Activated T-helper 1 cell treated with anti-CD3 and anti-CD28 coated beads, Interleukin-2, amount 50 U/mL, for 16 hours (primary cell): ENCODE measurements at places on chromosomes 5 and 9.

GRCh38 chr5:40271476-40271875, 408.2 kb upstream of the PTGER4 start:
- no peak for DNase-seq

DNA sequence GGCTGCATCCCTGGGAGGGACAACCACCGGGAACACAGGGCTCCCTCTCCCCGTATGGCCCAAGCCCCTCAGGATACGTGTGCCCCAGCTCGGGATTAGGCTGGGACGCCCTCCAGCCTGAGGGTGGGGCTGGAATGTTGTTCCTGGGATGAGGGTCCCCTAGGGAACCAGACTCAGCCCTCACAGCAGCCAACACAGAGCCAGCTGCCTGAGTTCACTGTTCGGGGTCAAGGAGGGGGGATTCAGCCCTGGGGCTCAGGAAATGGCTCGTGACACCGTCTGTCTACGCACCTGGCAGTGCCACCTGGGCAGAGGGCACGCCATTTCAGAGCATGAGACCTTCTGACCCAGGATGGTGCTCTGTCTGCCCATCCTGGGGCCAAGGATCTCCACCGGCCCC, 8.9 kb downstream of the RNF44 start:
- DNase-seq = no peak

GRCh38 chr9:72734631-72735030, 213.2 kb downstream of the TMC1 start:
- no peak for DNase-seq

DNA sequence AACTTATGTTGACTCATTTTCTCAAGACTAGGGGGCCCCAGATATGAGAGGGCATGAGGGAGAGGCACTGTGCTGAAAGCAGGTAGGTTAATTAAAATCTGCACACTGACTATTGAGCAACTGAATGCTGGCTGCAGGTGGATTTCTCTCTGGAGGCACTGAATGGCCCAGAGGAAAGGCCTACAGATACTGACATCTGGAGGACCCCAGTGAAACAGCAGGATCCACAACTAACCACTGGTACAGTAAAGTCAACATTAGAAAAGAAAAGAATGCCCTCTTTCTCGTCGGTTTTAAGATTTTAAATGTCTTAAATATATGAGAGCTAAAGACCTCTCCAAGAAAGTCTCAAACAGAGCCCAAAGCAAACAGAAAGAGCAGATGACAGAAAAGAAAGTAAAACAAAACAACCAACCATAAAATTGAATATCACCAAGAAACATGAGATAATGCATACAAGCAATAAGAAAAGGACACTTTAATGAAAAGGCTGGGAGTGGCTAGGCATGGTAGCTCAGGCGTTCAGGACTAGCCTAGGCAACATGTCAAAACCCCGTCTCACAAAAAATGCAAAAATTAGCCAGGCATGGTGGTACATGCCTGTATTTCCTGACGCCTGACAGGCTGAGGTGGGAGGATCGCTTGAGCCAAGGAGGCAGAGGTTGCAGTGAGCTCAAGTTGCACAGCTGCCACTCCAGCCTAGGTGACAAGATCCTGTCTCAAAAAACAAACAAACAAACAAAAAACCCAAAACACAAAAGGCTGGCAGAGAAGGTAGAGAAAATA, 43.3 kb downstream of the PUM3 start:
- DNase-seq = no peak

- DNase-seq = no peak
These were observed 16.6 kb upstream of the MEGF9 start for GRCh38 chr9:120730654-120731514.

DNA sequence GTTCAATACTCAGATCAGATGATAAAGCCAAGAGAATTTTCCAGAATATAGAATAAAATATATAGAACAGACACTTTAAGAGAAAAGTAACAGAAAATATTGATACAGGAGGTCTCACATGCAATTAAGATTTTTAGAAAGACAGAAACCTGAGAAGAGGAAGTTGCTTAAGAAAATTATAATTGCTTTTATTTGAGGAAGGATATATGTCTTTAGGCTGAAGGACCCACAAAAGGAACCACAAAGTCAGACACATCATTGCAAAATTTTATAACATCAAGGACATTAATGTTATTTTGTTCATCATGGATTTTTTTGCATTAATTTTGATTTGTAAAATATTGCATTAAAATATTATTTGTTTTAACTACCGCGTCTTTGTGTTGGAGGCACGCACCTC, 141.5 kb downstream of the FSTL4 start:
- no peak for DNase-seq

- no peak for DNase-seq
These were observed 328.0 kb downstream of the PDE4D start for GRCh38 chr5:59565551-59565950.

GRCh38 chr5:10310066-10310779, 2.5 kb upstream of the CMBL start:
- DNase-seq = no peak

DNA sequence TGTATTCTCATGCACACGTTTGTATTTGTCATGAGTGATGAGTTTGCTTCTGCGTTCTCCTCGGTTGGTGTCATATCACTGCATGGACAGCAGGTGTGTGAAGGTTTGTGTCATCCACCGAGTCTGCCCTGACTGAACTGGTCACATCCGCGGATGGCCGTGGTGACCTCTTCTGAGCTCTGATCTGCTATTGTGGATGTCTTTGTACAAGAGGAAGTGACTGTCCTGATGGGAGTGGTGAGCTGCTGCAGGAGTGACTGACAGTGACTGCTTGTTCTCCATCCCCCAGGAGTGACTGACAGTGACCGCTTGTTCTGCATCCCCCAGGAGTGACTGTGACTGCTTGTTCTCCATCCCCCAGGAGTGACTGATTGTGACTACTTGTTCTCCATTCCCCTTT, 69.9 kb downstream of the EHMT1 start:
- DNase-seq = no peak

GRCh38 chr9:118985851-118986250, 383.4 kb downstream of the BRINP1 start:
- no peak for DNase-seq

- DNase-seq = no peak
These were observed 23.6 kb upstream of the SLC6A3 start for GRCh38 chr5:1468629-1469527.

GRCh38 chr5:57642066-57642465, 159.5 kb upstream of the ACTBL2 start:
- no peak for DNase-seq

DNA sequence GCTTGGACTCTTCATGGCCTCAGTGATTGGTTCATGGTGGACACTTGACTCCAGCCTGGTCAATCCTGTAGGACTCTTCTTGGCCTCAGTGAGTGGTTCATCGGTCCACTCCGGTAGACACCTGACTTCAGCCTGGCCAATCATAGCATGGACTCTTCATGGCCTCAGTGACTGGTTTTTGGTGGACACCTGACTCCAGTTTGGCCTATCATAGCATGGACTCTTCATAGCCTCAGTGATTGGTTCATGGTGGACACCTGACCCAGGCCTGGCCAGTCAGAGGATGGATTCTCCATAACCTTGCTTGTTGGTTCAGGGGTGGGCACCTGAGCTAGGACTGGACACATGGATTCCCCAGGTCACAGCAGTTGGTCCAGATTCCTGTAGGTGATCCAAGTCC, 106.0 kb upstream of the ERCC6L2 start:
- DNase-seq = no peak

- DNase-seq = no peak
These were observed 2.4 kb downstream of the WNK2 start for GRCh38 chr9:93186215-93186945.

DNA sequence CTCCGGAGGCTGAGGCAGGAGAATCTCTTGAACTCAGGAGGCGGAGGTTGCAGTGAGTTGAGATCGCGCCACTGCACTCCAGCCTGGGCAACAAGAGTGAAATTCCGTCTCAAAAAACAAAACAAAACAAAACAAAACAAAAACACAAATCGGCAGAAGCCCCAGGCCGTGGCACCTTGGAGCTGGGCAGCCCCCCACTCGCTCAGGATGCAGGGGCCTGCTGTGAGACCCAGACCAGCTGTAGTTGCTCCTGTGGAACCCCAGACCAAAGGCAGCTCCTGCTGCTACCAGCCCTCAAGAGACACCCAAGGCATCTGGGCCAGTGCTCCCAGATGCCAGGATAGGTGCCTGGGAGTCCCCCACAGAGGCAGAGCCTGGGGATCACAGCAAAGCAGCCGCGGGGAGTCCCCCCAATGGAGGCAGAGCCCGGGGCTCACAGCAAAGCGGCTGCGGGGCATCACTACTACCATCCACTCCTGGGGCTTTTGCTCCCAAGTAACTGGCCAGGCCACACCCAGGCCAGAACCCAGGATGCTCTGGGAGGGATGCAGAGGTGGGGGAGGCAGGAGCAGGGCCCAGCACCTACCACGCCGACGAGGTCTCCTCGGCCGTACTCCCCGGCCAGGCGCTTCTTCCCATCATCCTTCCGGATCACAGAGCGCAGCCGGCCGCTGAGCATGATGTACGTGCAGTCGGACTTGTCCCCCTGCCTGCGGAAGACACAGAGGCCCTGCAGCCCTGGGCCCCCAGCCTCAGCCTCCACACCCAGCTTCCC, 37.7 kb upstream of the NSMF start:
- DNase-seq = no peak

DNA sequence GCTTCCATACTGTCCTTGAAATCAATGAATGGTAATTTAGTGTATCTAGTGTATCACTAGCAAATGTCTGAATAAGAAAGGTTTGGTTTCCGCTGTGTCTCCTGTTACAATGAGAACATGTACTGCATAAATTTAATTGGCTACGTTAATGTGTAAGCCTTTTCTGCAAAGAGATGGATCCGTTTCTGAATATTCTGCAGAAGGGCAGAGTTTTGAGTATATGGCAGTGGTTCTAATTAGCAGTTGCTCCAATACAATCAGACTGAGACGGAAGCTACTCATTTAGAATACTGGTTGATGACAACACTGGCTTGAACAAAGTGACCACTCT, 555 bp upstream of the PCDHGC4 start:
- DNase-seq = no peak

DNA sequence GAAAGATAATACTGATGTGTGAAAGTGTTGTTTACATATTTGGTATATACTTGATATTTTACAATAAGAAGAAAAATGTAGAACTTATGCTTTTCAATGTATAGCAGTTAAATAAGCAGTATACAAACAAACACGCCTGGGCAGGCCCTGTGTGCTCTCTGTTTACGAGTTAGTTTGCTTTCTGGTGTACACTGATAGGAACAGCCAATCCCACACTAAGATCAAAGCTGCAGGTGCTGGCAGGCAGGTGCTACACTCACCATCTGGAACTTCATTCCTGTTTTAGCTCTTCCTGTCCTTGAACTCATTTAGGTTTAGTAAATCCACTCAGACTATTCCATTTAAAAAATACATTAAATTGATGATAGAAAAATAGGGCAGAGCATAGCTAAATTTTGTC, 614.7 kb upstream of the ST8SIA4 start:
- no peak for DNase-seq

DNA sequence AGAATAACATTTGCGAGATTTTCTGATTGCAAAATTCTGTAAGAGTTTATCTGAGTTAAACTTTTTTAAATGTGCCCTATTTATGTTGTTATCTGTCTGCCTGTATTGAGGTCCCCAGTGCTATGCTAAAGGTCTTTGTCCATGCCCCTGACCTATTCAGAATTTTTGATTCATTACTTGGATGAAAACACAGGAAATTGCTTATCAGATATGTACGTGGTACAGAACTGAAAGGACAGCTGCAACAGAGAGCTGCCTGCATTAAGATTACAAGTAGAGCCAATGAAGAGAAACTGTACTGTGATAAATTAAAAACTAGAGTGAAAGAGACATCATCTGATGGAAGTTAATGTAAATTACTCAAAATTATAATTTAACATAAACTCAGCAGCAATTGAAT, 408.8 kb downstream of the ADGRV1 start:
- no peak for DNase-seq

DNA sequence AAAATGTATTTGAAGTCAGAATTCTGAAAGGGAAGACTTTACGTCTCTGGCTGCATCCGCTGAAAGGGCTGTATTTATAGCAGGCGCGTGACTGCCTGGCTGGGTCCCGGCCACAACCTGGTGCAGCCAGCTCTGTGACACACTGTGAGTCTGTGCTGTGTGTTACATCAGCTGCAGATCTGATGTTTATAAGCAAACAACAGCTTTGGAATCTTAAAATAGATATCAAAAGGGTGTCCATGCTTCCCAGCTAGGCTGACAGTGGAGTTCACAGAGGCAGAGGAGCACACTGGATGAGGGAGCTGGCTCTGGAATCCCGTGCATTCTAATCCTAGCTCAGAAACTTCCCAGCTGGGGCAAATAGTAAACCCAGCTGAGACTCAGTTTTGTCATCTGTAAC, 433.4 kb upstream of the BRINP1 start:
- DNase-seq = no peak

- DNase-seq = no peak
These were observed 27.9 kb upstream of the CDKN2B start for GRCh38 chr9:22036866-22037626.

DNA sequence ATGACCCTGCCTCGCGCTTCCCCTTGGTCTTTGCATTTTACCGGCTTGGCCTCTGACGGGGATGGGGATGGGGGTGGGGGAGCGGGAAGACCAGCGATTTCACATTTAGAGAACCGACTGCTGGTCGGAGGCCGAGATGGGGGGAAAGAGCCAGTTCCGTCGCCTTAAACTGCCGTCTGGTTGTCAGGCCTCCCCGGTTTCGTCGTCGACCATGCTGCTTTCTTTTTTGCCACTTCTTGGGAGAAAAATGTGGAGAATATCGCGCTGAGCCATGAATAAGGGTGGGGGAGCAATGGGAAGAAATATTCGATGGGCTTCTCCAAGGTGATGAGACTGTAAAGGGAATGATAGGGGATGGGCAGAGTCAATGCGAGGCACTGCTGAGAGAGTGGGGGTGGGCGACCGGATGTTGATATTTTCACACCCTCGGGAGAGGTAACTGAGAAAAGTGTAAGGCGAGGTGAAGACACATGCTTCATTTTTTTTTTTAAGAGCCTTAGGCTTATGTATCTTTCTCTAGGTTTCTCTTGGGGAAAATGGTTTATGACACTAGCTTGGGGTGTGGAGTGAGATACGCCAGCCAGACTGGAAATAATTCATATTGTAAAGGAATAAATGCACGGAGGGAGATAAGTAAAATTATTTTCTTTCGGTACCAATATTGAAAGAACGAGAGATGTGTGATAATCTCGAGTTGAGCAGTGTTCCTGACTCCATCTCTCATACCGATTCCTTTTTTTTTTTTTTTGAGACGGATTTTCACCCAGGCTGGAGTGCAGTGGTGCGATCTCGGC, 1.1 kb downstream of the KIF2A start:
- DNase-seq = peak; percentile 31

- no peak for DNase-seq
These were observed 703.5 kb upstream of the WWC1 start for GRCh38 chr5:167587772-167588437.

GRCh38 chr9:123617952-123618678, 262.1 kb downstream of the CRB2 start:
- no peak for DNase-seq

GRCh38 chr9:127004946-127005769, 90.6 kb downstream of the RALGPS1 start:
- DNase-seq = peak; percentile 46

- DNase-seq = no peak
These were observed 117.6 kb downstream of the PIP5K1B start for GRCh38 chr9:68822596-68823165.

- DNase-seq = peak; percentile 86
These were observed at the start of gene RMRP for GRCh38 chr9:35657546-35658136. Gene RMRP (minus strand): TSS chr9:35658019.
